ENCODE measurements at places on chromosomes 16 and 17.

- DNase-seq, result no peak
Observed at GRCh38 chr16:9151597-9151996, 60.2 kb downstream of the HAPSTR1 start.

DNA sequence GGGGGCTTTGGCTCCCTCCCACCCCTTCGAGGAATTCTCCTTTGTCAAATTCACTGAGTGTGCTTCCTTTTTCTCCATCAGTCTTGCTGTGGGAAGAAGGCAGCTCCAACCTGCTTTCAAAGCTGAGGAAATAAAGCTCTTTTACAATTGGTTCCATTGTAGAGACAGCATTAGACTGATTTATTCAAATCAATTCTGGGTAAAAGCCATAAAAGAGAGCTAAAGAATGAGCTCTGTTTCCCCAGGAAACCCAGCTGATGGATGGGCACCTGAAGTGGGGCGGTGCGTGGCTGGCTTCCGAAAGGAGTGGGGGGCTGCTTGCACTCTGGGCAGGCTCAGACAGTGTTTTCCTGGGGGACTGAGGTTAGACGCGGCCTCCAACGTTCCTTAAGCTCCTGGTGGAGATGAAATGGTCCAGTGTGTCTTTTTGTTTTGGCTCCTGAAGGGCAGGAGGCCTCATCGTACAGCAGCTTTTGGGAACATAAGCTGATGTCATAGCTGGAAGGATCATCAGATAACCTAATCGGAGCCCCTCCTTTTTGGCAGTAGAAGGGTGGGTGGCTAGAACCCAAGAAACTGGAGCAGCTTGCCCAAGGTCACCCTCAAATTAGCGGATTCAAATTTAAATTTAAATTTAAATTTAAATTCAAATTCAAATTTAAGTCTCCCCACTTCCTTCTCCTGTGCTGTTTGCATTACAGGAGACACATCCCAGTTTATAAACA is 128.5 kb upstream of the EEF2KMT start:
- no peak for DNase-seq

GRCh38 chr17:60863892-60864707 is 186.4 kb downstream of the BCAS3 start:
- DNase-seq, result no peak

GRCh38 chr17:44417553-44417952 is 28.1 kb upstream of the ITGA2B start:
- DNase-seq, result no peak

GRCh38 chr17:66627985-66628384 is 206.9 kb upstream of the CACNG5 start:
- DNase-seq, result no peak

DNA sequence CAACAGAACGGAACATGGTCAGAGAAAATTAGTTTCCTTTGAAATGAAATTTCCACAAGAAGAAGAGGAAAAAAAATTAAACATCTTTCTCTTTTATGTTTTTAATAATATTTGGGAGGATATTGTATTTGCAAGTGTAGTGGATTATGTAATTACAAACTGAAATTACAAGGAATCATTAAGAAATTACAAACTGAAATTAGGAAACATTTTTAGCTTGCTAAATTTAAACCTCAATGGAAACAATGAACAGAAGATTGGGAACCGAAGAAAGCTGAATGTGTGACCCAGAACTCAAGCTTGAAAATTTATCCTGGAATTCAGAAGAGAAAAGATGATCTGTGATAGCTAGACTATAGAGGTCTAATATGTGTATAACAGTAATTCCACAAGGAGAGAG is 4.4 kb upstream of the PIK3R5 start:
- DNase-seq, result no peak

GRCh38 chr16:85211271-85211801 is 99.1 kb upstream of the CIBAR2 start:
- no peak for DNase-seq

GRCh38 chr17:27338536-27338985 is 44.6 kb downstream of the WSB1 start:
- no peak for DNase-seq

- no peak for DNase-seq
Observed at GRCh38 chr17:30796016-30796415, 28.5 kb downstream of the CRLF3 start.

DNA sequence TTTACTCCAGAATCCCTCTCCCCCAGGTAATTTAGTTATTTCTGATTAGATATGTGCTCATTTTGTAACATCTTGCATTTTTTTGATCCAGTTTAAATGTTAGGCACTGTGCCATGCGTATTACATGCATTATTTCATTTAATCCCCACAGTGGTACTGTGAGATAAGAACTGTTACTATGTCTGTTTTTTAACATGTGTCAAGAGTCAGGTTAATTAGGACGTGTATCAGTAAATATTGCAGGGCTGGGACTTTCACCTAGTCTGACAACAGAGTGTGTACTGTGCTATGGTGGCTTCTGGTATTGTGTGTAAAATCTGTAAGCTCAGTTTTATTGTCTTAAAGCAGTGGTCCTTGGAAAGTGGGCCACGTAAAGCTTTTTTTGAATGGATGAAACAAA is 10.6 kb downstream of the RSPRY1 start:
- DNase-seq, result no peak

GRCh38 chr17:43363926-43364285 is 34.9 kb upstream of the ARL4D start:
- no peak for DNase-seq

DNA sequence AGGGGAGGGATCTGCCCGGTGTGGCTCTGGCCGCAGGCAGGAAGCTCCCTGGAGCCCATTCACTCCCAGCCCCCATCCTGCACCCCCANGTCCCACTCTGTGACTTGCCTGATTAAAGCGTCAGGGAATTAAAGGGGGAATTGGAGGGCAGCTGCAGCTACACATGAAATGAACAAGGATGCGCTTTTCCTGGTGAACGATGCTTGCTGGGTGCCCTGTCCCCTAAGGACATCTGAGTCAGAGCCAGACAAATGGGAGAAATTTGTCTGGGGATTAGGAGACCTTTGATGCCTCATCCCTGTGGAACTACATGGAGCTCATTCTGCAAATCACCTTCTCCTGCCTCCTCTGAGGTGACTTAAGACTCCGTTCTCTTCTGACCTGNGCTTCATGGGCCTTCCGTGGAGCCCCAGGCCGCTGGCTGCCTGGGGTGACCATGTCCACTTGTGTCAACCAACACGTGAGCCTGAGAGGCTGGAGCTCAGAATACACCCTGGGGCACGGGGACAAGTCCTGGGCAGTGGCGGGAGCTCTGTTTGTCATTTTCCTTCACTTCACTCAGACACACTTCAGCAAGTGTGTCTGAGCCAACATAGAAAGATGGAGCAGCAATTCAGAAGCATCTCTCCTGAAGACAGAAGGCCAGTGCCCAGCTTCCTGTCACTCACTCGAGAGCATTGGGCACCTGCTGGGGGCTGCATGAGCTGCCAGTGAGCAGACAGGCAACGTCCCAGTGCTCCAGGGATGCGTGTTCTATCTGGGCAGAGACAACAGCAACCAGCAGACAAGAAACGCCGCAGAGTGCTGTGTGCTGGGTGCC is 54.1 kb downstream of the METRNL start:
- peak; percentile 40 for DNase-seq

- DNase-seq, result no peak
Observed at GRCh38 chr16:53600126-53600525, 97.1 kb upstream of the AKTIP start.

DNA sequence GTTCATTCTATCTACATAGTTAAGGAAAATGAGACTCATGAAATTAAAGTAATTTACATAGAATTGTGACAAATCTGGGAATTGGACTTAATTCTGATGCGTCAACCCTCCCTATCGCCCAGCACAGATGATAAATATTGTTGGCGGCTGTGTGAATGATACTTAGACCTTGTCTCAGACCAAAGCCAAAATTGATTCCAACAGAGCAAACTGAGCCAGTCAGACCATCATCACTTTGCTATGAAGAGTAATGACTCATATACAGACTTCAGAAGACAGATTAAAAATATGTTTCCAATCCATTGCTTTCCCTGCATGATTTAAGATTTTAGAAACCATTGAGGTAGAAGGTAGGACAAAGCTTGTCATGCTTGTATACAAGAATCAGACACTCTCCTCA is 1156.7 kb upstream of the CDH8 start:
- DNase-seq, result no peak

- DNase-seq, result no peak
Observed at GRCh38 chr16:86510465-86511261, at the start of gene FOXF1. TSS of gene FOXF1 (plus strand) at chr16:86510527. CDS start at chr16:86510570, 43 bp downstream.

DNA sequence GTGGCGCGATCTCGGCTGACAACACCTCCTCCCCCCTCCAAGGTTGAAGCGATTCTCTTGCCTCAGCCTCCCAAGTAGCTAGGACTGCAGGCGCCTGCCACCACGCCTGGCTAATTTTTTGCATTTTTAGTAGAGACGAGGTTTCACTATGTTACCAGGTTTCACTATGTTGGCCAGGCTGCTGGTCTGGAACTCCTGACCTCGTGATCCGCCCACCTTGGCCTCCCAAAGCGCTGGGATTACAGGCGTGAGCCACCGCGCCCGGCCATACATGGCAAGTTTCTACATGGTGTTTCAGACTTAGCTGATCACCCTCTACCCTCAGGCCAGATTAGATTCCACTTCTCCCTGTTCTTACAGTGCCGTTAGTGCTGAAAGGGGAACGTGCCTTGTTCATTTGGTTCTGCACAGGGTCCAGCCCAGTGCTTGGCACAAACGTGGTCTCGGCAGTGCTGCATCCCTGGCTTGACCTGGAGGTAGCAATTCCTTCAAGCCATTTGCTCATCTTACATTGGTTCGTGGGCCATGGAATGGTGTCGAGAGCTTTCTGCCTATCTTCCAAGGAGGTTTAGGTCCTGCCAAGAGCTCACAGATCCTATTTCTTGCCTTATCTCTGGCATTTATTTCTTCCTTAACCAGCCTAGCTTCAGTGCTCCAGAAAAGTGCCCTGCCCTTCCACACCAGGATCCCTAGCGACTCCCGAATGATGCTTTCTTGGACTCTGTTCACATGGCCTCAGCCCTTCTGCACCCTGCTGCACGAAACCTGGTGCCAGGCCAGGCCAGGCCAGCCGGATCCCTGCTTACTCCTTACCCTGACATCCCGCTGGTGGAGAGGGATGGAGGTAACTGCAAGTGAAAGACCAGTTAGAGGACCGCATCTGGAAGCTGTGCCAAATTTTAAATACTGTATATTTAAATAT is 14.8 kb upstream of the AURKB start:
- no peak for DNase-seq

GRCh38 chr17:50550661-50551432 is 3.9 kb downstream of the SPATA20 start:
- peak; percentile 87 for DNase-seq

DNA sequence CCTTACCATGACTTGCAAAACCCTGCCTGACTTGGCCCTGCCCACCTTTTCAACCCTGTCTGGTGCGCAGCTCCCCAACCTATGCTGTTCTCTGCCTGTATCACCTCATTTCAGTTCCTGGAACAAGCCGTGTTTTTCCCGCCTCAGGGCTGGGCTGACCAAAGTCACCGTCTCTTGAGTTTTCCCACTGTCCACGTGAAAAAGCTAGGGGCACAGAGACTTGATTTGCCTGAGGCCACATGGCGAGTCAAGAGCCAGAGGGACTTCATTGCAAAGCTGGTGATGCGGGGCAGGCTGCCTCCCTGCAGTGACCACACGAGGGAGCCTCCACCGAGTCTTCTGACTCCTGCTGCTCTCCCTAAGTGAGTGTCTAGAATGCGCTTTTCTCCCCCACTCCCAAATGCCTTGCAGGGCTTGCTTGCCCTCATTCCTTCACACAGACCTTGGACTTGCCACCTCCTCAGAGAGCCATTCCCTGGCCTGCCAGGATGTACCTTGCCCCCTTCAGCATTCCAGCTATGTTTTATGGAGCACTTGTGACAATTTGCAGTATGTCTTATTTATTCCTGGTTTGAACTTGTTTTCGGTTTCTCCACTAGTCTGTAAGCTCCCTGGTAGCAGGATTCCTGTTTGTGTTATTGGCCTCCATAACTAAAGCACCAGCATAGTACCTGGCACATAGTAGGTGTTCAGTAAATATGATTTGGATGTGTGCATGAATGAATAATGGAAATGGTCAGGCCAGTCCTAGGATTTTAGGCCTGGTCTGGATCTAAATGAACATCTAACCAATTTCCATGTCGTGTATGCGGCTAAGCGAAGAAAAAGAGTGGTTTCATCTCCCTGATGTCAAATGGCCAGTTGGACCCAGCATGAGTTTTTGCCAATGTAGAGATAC is 252.3 kb downstream of the SNX29 start:
- peak; percentile 68 for DNase-seq

GRCh38 chr16:63323055-63323454 is 1286.8 kb upstream of the CDH8 start:
- DNase-seq, result no peak

- no peak for DNase-seq
Observed at GRCh38 chr16:13982451-13982850, 62.5 kb downstream of the ERCC4 start.

DNA sequence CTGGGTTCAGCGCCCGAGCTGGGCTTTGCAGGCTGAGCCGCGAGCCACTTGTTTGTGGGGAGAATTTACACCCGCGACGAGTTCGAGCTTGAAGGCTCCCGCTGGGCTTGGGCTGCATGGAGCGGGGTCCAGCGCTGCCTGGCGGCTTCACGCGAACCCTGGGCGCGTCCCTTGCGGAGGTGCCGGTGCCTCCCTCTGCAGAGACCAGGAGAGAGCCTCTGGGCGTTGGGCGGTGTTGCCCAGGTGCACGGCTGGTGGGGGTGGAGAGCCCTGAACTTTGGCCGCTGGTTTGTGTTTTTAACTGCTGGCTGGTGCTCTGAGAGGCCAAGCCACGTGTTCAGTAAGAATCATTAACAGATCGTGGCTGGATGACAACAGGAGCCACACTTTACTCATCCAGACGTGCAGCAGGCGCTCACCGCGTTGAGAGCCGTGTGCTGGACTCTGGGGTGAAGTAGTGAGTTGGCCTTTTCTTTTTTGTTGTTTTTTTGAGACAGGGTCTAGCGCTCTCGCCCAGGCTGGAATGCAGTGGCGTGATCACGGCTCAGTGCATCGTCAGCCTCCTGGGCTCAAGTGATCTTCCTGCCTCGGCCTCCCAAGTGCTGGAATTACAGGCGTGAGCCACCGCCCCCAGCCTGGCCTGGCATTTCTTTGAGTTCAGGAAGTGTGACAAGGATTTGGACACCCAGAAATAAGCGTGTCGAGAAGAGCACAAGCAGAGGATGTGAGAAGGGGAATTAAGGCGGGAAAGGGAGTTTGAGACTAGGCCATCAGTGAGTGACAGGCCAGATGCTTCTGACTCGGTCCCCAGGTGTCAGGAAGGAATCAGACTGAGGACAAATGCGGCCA is 827 bp downstream of the CDK10 start:
- no peak for DNase-seq

Measured in sciatic nerve (tissue), 2 donors.